ENCODE measurements at places on chromosomes 1 and 21.

- DNase-seq: no peak
Observed at GRCh38 chr1:32184650-32185049, 5.2 kb downstream of the TXLNA start.

GRCh38 chr1:29974316-29974724, 738.0 kb downstream of the PTPRU start:
- DNase-seq: no peak

- DNase-seq: no peak
Observed at GRCh38 chr1:28071813-28072212, 16.6 kb downstream of the EYA3 start.

DNA sequence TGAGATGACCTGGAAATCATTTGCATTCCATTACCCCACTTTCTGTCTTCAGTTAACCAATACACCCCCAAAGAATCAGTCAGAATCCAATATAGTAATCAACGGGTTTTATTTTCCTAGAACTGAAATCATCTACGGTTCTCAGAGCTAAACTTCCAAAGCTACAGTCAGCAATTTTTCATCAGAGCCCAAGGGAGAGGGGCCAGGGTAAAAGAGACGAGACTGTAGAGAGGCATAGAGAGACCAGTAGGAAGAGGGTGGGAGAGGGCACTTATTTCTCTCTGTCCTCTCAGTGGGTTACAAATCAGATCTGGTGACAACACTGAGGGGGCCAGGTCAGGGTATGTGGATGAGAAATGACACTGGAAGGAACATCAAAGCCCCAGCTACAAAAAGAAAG, 1.1 kb upstream of the MRPL24 start:
- DNase-seq: no peak

DNA sequence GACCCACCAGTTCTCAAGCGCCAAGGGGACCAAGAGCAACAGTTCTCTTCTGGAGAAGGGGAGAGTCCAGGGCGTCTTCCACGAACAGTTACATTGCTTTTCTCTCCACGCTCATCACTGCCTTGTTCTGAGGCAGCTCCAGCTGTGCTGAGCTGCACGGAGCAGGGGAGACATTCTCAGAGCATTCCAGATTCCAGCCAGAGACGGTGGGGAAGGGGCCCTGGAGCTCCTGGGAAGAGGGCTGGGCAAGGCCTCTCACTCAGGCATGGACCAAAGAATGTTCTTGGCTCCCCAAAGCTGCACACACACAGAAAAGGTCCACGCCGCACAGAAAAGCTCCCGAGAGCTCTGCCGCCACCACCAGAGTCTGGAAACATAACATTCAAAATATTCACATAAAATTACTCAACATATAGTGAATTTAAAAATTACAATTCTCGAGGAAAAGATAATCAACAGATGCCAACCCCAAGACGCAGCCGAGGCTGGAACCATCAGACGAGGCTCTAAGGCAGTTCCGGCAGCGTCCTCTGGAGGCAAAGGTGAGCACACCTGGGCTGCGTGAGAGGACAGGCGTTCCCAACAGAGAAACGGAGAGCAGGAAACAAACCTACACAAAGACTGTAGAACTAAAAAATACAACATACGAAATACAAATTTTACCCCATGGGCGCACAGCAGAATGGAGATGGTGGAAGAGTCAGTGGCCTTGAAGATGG, 40.5 kb downstream of the UBE2G2 start:
- no peak for DNase-seq

- no peak for DNase-seq
Observed at GRCh38 chr1:182714546-182714945, 30.2 kb upstream of the RGS8 start.

DNA sequence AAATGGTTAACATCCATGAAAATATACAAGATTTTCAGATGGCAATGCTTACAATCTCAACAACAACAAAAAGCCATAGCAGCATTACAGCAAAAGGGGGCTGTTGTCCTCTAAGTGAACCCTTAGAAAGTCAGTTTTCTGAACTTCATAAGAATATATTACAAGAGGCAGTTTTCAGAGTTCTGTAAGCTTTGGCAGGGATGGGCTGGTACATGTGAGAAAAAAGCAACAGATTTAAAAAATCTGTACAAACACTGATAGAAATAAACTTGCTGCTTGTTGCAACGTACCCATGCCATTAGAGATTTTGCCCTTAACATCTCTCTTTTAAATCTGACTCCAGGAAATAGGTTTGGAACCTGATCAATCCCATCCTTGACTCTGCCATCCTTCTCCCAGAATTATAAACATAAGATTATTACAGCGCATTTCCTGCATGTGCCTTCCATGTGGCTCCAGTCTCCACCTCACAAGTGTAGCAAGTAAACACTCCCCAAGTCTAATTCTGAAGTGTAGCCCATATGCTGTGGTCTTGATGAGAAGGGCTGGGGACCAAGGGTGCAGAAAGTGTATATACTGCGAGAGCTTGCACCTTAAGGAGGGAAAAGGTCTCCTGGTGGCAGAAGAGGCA, 101.4 kb upstream of the TSPAN2 start:
- DNase-seq: no peak

Measured in activated gamma-delta T cell (primary cell).